ENCODE measurements at places on chromosomes 4 and X.
A peak's percentile ranks its signal among the peaks of the same experiment; 100 is the strongest.

- DNase-seq = no peak
Measured at GRCh38 chrX:124940531-124940930, 379.1 kb upstream of the TEX13C start.

DNA sequence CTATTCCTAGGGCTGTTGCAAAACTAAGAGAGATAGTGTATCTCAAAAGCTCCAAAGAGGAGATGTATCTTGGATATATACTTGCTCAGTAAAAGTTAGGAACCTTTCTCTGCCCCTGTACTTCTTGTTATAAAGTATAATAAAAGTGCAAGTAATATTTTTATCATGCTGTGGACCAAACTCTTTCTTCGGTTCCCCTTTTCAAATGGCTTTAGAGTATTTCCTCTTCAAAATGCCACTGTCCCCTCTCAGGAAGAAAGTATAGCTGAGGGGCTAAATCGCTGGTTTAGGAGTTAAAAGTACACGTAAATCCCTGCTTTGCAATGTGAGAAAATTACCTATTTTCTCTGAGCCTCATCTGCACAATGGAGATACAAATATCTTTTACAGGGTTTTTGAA is 169.1 kb upstream of the FTHL17 start:
- DNase-seq = no peak

DNA sequence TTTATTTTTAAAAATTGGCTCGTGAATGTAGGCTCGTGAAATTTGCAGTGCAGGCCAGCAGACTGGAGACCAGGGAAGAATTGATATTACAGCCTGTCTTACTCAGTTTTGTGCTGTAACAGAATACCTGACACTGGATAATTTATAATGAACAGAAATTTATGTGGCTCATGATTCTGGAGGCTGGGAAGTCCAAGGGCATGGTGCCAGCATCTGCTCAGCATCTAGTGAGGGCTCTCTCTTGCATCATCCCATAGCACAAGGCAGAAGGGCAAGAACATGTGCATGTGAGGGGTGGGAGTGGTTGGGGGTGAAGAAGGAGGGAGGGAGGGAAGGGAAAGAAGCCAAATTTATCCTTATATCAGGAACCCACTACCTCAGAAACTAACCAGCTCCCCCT is 13.7 kb upstream of the CLTRN start:
- no peak for DNase-seq

DNA sequence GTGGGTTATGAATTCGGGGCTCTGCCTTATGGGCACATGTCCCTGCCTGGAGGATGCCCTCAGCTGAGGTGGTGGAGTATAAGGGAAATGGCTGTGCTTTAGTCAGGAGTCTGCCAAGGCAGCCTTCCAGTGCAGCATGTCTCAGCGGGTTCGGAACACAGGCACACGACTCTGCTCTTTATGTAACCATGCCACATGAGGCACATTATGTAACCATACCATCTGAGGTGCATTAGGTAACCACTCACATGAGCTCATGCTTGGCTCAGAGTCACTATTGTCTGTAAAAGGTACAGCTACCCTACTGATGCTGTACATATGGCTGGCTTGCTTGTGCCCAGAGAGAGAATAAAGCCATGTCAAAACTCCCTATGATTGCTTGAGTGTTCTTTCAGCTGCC is 723.6 kb downstream of the TRAM1L1 start:
- no peak for DNase-seq

- no peak for DNase-seq
Measured at GRCh38 chrX:148741441-148741840, 241.0 kb downstream of the AFF2 start.

- DNase-seq = no peak
Measured at GRCh38 chr4:185020863-185021761, 2.8 kb downstream of the HELT start.

GRCh38 chr4:113761620-113762185 is at the start of gene CAMK2D:
TSS of gene CAMK2D (minus strand) at chr4:113761738. CDS start at chr4:113761068, 670 bp downstream.
- peak; percentile 83 for DNase-seq

- DNase-seq = no peak
Measured at GRCh38 chr4:145804116-145804515, 124.2 kb downstream of the C4orf51 start.

DNA sequence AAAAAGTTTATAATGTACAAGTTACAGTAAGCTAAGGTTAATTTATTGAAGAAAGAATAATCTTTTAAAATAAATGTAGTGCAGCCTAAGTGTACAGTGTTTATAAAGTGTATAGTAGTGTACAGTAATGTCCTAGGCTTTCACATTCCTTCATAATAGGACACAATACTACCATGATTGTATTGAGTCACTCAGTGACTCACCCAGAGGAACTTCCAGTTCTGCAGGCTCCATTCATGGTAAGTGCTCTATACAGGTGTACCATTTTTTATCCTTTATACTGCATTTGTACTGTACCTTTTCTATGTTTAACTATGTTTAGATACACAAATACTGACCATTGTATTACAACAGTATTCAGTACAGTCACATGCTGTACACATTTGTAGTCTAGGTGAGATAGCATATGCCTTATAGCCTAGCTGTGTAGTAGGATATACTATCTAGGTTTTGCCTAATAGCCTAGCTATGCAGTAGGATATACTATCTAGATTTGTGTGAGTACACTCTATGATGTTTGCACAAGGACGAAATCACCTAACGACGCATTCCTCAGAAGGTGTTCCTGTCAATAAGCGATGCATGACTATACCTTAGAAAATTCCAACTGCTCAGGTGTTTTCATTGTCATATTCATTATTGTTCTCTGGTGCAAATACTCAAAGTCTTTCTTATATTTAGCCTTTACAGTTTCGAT is 5.5 kb upstream of the TMEM255A start:
- no peak for DNase-seq

DNA sequence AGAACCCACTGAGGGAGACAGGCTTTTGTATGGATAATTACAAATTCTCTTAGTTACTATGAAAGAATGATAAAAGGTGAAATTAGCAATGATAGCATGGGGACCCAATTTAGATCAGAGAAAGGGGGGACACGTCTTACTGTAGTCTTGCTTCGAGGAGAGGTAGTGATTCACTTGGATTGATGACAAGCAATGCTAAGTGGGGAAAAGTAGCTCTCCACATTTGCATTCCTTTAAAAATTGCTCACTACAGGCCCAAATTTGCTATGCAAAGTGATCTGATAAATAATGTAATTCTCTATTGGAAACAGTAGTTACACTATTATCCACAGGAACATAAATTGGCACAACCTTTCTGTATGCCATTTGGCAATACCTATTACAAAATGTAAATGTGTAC is 42.5 kb upstream of the MAP3K15 start:
- DNase-seq = no peak

DNA sequence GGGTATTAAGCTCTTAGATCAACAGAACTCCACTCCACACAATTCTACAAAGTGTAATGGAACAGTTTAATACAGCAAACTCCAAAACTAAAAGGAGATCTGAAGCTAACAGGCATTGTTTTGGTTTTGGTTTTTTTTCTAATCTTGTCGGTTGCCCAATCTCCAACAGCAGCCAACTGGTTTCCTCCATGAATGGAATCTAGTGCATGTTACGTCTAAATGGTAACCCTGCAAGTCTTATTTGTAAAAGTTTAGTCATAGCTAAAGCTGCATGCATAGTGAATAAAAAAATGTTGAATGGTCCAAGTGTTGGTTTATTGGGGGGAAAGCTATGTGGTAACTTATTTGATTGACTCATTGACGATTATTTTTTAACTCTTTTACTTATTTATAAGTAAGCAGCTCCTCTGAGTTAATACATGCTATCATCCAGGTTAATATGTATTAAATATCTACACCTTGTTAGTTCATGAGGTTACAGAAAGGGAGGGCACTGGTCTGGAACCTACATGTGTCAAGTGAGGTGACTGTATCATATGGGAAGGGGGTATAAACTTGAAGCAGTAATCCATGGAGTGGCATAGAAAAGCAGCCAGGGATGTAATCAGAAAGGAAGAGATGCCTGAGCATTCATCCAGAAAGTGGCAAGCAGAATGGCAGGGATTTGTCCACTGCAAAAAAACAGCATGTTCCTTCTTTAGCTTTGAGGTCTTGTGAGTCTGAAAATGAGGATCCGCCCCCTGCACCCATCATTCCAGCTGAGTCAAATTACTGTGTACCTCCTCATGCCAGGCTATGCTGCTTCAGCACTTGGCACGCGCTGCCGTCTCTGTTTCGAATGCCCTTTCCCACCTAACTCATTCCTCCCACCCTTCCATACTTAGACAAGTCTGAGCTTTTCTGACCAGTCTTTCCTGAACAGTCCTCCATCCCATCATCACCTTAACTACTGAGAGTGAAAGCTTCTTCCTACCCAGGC is 81.7 kb downstream of the PDGFC start:
- no peak for DNase-seq

- DNase-seq = no peak
Measured at GRCh38 chr4:13309751-13310150, 174.4 kb downstream of the RAB28 start.

DNA sequence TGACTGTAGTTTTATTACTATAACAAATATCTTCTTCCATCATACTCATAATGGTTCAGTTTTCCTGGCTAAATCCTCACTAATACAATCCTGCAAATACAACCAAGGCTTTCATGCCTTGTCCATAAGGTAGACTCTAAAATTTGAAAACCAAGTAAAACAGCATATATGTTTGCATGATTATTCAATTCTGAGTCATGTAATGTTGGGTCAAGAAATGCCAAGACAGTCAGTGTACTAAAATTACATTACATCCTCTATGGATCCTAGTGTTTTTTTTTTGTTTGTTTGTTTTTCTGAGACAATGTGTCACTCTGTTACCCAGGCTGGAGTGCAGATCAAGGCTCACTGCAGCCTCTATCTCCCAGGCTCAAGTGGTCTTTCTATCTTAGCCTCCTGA is 38.6 kb upstream of the TEX13D start:
- DNase-seq = no peak

DNA sequence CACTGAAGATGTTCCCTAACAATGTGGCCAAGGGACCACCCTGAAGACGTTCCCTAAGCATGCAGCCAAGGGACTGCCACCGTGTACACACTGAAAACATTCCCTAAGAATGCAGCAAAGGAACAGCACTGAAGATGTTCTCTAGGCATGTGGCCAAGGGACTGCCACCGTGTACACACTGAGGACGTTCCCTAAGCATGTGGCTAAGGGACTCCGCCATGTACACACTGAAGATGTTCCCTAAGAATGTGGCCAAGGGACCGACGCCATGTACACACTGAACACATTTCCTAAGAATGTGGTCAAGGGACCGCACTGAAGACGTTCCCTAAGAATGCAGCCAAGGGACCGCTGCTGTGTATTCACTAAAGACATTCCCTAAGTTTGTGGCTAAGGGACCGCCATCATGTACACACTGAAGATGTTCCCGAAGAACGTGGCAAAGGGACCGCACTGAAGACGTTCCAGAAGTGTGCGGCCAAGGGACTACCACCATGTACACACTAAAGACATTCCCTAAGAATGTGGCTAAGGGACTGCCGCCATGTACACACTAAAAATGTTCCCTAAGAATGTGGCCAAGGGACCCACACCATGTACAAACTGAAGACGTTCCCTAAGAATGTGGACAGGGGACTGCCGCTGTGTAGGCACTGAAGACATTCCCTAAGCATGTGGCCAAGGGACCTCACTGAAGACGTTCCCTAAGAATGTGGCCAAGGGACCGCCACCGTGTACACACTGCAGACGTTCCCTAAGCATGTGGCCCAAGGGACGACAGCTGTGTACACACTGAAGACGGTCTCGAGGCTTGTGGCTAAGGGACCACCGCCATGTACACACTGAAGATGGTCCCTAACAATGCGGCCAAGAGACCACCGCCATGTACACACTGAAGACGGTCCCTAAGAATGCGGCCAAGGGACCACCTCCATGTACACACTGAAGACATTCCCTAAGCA is 54.8 kb downstream of the DHRSX start:
- DNase-seq = no peak

DNA sequence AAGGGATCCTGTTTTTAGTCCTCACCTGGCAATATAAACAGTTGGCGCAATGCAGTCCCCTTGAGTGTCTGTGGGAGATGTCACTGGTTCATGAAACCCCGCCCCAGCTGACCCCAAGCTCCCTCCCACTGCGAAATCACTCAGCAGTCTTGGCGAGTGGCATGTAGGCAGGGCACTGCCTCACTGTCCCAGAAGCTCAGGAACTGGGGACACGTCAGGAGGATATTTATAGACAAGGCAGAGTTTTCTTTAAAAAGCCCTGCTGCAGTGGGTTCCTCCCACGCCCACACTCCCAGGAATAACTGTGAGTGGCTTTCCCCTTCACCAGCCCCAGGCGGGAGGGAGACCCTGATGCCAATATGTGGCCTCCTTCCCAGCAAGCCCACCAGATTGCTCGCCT is 44.3 kb upstream of the PPP2R2C start:
- no peak for DNase-seq

DNA sequence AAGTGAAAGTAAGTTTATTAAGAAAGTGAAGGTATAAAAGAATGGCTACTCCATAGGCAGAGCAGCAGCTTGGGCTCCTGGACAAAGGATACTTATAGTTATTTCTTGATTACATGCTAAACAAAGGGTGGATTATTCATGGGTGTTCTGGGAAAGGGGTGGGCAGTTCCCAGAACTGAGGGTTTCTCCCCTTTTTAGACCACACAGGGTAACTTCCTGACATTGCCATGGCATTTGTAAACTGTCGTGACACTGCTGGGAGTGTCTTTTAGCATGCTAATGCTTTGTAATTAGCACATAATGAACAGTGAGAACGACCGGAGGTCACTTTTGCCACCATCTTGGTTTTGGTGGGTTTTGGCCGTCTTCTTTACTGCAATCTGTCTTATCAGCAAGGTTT is 557.6 kb downstream of the SPRY1 start:
- DNase-seq = no peak

DNA sequence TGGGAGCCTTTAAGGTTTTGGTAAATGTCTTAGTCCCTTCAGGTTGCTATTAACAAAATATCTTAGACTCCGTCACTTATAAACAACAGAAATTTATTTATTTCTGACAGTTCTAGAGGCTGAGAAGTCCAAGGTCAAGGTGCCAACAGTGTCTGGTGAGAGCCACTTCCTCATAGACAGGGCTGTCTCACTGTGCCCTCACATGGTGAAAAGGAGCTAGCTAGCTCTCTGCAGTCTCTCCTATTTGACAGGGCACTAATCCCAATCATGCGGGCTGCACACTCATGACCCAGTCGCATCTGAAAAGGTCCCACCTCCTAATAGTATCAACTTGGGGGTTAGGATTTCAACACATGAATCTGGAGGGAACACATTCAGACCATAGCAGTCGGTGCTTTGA is 63.4 kb upstream of the KLF3 start:
- DNase-seq = no peak

DNA sequence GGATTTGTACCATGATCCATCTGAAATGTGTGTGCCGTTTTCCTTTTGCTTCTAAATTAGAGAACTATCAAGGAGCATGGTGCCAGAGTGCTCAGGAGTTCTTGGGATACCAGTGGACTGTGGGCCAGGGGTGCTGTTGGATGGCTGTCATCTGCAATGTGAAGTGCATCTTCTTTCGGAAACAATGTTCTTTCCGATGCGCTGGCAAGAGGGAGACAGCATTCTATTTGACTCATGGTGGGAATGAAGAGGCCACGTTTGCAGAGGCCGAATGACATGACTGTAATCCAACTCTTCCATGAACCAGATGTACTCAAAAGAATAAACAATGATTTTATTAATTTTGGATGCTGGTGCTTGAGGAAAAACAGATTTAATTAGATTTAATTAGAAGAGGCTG is 45.5 kb downstream of the SORCS2 start:
- no peak for DNase-seq

Data from activated CD4-positive, alpha-beta T cell treated with anti-CD3 and anti-CD28 coated beads, Interleukin-2, amount 50 U/mL, for 48 hours (primary cell).